CD4-positive, alpha-beta T cell treated with Interleukin-4 for 1 hour (primary cell): ENCODE measurements at places on chromosomes 7 and 10.

DNA sequence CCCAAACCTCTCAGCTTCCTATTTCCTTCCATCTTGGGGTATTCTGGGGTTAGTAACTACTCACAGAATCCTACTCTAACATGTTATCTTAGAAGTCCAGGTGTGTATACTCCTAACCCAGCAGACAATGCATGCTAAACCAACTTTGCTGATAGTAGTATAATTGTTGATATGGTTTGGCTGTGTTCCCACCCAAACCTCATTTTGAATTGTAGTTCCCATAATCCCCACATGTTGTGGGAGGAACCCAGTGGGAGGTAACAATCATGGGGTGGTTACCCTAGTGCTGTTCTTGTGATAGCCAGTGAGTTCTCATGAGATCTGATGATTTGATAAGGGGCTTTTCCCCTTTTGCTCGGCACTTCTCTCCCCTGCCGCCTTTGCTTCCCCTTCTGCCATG is 135.1 kb downstream of the CHRM2 start:
- no peak for DNase-seq

DNA sequence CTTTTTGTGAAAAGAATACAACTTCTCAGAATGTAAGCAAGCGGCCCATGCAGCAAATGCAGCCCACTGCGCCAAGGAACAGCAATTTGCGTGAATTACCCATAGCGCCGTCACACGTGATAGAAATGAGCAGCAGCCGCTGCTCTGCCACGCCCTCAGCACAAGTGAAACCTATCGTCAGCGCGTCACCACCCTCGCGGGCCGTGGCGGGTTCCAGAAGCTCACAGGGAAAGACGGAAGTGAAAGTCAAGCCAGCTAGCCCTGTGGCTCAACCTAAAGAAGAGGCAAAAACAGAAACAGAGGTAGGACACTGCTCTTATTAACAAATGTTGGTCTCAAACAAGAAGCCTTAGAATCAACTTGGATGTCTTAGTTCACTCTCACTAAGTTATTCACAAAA is 70.5 kb downstream of the SHH start:
- DNase-seq, result peak; percentile 14

DNA sequence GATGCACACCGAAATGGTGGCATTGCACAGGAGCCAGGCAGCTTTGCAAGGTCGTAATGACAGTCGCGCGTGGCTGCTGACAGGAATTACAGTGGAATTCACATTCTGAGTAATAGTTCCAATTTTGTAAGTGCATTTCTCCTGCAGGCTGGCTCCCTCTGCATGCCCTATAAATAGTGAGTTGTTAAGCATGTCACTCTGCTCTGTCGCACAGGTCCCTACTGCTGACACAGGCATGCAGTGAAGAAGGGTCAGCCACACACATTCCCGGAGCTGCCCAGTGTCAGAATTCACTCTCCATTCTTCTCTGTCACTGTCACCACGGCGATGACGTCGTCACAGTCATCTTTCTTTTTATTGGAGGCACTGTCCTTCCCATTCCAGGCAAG is 49.2 kb upstream of the SHH start:
- DNase-seq, result no peak

GRCh38 chr7:99624484-99624883 is 7.7 kb downstream of the ZSCAN25 start:
- DNase-seq, result peak; percentile 72

DNA sequence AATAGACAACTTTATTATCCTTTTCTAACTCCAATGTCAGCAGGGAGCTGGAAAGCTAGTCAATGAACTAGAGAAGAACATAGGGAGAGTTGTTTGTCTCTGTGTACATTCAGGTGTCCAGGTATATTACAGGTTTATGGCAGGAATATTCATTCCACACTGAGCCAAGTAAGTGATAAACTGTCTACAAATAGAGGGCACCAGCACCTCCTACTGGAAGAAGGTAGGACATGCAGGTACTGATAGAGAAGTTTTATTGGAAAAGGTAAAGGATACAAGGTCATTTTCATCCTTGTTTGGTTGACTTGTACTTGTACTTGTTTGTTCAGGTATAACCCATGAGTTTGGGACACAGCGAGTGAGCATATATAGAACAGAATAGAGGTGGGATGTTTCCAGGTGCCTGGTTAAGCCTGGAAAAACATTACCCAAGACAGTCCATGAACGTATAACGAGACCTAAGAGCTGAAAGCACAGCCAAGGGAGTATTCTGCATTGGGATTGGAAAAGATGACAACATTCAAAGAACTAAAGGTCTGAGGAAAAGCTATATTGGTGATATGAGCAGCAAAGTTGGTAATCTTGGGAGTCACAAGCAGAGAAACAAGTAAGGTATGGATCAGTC is 61.4 kb upstream of the PPP1R3C start:
- DNase-seq, result peak; percentile 25

GRCh38 chr7:24871770-24872169 is 108.2 kb downstream of the OSBPL3 start:
- DNase-seq, result no peak

DNA sequence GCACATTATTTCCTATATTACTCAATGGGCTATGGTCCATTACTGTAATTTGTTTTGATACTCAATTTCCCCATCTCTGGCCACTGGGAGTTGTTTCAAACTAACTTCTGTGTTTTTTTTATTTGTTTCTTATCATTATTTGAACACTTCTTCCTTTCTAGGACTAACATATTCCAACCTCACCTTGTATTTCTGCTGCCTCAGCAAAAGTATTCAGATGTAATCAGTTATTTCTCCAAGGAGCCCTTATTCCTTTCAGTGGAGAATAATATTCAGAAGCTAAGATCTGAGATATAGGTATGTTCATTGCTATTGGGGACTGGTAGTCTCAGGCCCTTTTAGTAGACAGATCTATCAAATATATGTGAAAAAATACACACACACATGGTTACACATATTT is 36.9 kb downstream of the TMEM168 start:
- DNase-seq, result no peak
